ENCODE measurements at places on chromosomes 12 and 14. TPM values are rescaled to one million over a fixed set of nuclear protein-coding genes. Genes with fewer than 3 reads are reported as not detected.

DNA sequence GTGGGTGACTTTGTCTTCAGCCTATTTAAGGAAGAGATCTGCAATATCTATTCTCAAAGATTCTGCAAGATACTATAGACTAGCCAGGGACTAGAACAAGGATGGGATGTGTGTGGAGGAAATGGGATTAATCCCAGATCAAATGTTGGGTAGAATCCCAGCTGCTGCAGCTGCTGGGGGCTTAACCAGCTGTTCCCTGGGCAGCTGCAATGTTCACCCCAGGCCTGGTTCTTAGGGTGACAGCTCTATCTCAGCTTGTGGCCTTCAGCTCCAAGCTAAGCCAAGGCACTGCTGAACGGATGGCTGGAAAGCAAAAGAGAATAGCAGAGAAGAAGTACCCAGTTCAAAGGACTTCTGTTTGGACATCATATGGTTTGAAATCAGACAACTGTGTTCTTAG, 10.0 kb upstream of the RHEBL1 start:
- no peak for DNase-seq

DNA sequence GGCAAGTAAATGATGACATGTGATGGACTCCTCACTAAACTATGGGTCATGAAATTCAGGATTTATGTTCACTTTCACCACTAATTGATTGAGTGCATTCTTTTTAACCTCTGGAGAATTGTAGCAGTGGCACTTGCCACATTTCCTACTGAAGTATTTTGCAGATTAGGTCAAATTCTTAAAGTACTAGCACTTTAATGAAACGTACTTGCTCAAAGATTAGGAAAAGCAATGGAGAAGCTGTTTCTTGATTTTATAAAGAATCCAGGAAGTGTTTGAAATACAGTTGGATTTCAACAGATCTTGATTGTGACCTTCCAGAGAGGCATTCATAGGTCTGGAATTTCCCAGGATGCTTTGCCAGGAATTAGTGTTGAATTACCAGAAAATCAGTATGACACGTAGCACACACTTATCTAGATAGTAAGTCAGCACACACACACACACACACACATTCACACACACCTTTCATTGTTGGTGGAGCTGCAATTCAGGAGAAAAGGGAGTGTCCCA, 162.6 kb downstream of the MYRFL start:
- no peak for DNase-seq

- DNase-seq: no peak
Observed at GRCh38 chr14:56630707-56631106, 51.1 kb downstream of the TMEM260 start.

The OR4K5 gene
- total RNA-seq: not detected

DNA sequence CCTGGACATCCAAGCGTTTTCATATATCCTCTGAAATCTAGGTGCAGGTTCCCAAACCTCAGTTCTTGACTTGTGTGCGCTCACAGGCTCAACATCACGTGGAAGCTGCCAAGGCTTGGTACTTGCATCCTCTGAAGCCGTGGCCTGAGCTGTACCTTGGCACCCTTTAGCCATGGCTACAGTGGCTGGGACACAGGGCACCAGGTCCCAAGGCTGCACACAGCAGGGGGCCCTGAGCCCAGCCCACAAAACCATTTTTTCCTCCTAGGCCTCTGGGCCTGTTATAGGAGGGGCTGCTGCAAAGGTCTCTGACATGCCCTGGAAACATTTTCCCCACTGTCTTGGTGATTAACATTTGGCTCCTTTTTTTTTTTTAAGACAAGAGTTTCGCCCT, 11.6 kb upstream of the FAM177A1 start:
- DNase-seq: no peak

GRCh38 chr12:75480469-75480949, at the start of gene GLIPR1:
GLIPR1 (plus strand) TSS chr12:75480755; CDS start chr12:75480881, 126 bp downstream.
- peak; percentile 8 for DNase-seq

GRCh38 chr12:54217774-54218241, 29.0 kb upstream of the SMUG1 start:
- DNase-seq: no peak

- DNase-seq: no peak
Observed at GRCh38 chr12:116320791-116321217, 43.3 kb upstream of the MED13L start.
